ENCODE measurements at places on chromosomes 3 and 15.
A peak's percentile ranks its signal among the peaks of the same experiment; 100 is the strongest.

- DNase-seq, result no peak
Observed at GRCh38 chr3:57928511-57928910, 79.7 kb upstream of the FLNB start.

GRCh38 chr3:178140531-178141304, 395.5 kb upstream of the KCNMB2 start:
- no peak for DNase-seq

- DNase-seq, result no peak
Observed at GRCh38 chr3:14253707-14254382, 75.2 kb downstream of the LSM3 start.

GRCh38 chr3:81443457-81443782, 318.0 kb downstream of the GBE1 start:
- DNase-seq, result no peak

GRCh38 chr3:179402963-179403362, 48.3 kb downstream of the GNB4 start:
- no peak for DNase-seq

GRCh38 chr3:106170636-106171035, 301.8 kb upstream of the CBLB start:
- DNase-seq, result no peak

DNA sequence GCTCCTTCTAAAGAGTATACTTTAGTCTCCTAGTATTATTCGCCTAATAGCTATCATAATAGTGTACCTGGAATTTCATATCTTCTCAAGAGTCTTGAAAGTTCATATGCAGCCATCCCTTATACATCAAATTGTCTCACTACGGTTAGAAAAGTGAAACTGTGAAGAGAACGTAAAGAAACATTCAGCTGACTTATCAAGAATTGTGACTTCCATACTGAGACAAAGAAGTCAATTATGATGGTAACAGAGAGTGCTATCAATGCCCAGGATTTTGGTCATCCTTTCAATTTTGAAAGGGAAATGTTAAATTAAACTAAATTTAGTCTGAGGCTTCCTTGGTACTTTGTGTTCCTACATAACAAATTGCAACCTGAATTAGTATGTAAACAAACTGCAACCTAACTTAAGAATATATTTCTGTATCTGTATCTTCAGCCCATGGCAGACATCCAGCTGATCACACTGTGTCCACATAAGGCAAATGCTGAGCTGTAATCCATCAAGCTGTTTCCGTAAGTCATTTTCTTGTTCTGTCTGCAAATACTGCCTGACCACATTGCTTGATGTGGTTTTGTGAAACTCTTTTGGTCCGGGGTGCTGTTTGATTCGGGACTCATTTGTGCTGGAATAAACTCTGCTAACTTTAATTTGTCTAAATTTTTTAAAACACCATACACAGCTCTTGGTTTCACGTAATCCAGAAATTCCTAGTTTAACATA, 469.6 kb downstream of the SI start:
- DNase-seq, result peak; percentile 16

- peak; percentile 61 for DNase-seq
Observed at GRCh38 chr15:52010633-52011595, 8.1 kb upstream of the MAPK6 start.

DNA sequence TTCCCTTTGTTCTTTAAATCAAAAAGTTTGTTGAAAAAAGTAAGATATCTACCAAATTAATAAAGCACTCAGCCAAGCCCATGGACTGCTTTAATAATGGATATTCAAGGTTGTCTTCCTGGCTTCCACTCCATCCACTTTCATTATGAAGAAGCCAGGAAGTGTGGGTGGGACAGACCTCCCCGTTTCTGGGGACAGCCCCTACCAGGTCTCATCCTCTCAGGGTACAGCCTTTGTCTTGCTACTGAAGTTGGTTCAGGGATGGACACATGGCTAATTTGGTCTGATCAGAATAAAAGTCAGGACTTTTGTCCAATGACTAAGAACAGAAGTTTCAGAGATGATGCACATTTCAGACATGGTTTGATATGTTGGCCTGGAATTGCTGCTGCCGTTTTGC, 32.6 kb downstream of the CCNB2 start:
- no peak for DNase-seq

GRCh38 chr3:67524046-67524445, 130.4 kb downstream of the SUCLG2 start:
- no peak for DNase-seq

DNA sequence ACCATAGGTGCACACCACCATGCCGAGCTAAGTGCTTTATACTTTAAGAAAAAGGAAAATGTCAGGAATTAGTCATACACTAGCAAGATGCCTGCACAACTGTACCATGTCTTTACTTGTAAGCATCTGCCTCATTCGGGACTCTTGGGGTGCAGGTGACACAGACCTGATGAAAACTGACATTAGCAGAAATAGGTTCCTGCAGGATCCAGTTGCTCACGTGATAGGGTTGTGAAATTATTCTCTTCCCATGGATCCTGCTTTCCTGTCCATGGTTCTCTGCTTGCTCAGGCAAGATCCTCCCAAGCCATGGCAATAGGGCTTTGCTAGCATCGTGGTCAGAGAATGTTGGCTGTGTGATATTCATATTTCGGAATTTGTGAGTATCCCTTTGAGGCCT, 10.2 kb upstream of the LHFPL4 start:
- DNase-seq, result no peak

DNA sequence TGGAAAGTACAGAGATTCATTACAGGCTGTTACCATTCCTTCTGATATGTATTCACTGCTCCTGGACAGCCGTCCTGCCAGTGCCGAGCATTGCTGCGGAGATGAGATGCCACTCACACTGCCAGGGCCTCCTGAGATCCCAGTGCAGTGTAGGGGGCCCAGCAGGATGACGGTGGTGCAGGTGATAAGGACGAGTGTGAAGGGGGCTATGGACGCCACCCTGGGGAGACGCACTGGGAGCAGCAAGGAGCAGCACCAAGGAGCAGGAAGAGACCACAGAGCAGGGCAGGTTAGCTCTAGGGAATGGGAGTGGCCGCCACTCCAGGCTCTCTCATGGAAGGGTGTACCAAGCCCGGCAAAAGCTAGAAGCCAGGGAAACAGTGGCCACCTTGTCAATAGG, 4.0 kb upstream of the KLF15 start:
- DNase-seq, result no peak

- no peak for DNase-seq
Observed at GRCh38 chr3:195405651-195406050, 37.2 kb downstream of the ACAP2 start.

- no peak for DNase-seq
Observed at GRCh38 chr3:66052721-66053549, 14.2 kb upstream of the MAGI1 start.

DNA sequence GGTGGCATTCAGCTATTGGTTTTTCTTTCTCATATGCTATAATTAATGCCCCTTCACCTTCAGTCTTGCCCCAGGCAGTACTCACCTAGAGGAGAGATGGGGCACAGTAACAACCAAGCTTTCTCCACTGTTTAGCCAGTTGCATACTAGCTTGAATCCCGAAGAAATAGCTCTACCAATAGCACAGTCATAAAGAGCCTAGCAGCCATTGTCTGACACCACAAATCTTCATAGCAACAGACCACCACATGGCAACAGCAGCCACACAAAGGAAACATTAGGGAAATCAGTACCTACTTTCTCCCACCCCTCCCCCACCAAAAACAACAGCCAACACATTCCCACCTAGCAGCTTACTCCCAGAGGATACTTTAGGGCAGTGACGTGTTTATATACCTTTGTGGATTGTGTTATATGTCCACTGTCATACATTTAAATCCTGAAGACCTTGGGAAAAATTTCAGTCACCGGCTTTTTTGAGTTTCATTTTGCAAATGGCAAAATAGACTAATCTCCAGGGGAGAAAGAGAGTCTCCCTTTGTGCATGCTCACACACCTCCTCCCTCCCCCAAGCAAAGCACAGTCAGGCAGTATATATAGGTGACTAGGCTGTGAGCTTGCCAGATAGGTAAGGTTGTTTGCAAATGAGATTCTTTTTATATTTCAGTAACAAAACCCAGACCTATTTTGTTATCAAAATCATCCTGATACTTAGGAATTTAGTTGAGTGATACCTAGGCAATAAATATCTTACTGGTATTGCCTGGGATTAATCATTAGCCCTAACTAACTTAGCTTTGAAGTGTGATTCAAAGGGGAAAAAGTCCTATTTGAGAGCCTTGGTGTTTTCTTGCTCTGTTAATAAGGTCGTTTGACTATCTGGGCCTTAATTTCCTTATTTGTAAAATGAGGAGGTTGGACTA, 140.6 kb downstream of the RBPMS2 start:
- peak; percentile 32 for DNase-seq

DNA sequence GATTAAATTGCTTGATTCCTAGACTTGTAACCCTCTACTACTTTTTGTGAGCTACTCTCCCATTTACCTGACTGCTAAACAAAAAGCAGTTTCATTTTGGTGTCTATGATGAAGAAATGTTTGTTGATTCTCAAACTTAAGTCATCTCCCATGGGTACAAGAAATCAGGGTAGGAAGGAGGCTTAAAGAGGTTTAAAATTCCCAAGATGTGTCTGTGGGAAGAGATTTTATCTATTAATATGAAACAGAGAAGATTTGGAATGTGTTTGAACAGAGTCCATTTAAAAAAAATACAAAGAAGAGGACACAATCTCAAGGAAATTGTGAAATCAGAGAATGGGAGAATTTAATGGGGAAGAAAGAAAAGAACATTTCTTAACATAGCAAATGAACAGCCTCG, 14.8 kb downstream of the P3H2 start:
- no peak for DNase-seq

DNA sequence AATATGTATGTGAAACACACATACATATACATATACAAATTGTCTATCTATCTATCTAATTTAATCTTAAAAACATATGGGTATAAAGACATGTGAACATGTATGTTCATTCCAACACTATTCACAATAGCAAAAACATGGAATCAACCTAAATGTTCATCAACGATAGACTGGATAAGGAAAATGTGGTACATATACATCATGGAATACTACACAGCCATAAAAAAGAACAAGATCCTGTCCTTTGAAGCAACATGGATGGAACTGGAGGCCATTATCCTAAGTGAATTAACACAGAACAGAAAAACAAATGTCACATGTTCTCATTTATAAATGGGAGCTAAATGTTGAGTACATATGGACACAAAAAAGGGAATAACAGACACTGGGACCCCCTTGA, 5.8 kb downstream of the CCR9 start:
- no peak for DNase-seq

DNA sequence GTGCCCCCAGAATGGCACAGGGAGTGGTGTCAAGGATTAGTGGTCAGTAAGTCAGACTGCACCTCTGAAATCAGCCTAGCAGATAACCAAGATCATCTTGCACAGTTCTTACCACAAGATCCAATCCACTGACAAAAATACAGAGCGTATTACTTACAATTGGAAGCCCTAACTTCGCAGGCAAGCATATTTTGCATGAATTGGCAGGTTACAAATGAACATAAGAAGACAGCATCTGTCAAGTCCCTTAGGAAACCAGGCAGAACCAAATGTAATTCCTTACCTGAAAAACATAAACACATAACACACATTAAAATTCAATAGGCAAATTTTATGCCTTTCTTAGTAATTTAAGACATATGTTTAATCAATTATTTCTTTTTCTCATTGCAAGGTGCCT, 293.4 kb downstream of the MAGI1 start:
- no peak for DNase-seq

- DNase-seq, result no peak
Observed at GRCh38 chr3:46866720-46867549, 3.7 kb upstream of the MYL3 start.

DNA sequence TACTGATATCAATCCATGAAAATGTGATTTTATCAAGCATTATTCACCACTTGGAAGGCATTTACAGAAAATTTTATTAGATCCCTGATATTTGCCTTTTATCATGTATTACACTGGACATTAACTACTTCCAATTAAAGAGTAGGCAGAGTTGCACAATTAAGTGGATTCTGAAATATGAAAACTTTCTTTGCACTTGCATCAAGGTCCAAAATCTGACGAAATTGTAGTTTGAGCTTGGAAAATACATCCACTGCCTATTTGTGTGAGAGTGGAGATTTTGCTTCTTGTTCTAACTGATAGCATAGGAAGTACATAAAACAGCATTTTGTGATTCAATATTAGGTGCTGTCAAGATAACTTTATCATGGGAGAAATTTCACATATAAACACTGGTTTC, 49.6 kb upstream of the SLC12A8 start:
- no peak for DNase-seq

GRCh38 chr3:6771171-6771570, 89.7 kb upstream of the GRM7 start:
- no peak for DNase-seq

DNA sequence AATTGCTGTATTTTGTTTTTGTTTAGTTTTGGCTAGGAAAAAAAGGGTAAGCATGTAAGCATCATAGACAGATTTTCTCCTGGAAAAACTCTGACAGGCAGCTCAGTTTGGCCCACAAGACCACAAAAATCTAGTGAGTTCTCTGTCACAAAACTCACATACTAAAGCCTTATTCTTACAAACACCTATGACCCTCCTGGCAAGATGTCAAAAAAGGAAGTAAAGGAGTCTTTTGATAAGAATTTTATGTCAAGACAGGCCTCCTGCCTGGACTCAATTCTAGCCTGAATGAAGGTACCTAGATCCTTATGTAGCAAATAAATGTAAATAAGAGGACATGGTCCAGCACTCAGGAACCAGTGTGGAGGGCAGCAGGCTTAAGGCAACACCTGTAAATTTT, 668.3 kb upstream of the ZNF385D start:
- DNase-seq, result no peak

DNA sequence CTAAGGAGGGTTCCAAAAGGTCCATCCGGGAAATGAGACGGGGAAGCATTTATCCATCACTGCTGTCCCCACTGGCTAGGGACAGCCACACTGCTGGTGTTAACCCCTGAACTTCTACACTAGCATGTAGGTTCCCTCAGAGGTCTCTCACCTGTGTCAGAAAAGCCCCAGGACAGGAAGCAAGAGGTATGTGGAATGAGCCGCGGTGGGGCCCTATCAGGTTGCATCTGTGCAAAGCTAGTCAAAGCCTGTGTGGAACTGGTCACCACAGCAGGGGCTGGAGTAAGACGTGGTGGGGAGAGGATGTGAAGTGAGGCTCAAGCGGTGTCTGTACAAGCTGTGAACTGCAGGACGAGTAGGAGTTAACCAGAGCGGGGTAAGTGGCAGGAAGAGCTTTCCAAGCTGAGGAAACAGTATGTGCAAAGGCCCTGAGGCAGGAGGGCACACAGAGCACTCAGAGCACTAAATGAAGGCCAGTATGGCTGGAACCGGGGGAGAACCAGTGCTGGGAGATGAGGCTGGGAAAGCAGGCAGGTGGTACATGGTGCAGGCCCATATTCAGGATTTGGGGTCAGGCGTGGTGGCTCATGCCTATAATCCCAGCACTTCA, 57.8 kb downstream of the MEGF11 start:
- DNase-seq, result no peak

GRCh38 chr3:122104515-122105194, 49.5 kb downstream of the CD86 start:
- DNase-seq, result no peak

DNA sequence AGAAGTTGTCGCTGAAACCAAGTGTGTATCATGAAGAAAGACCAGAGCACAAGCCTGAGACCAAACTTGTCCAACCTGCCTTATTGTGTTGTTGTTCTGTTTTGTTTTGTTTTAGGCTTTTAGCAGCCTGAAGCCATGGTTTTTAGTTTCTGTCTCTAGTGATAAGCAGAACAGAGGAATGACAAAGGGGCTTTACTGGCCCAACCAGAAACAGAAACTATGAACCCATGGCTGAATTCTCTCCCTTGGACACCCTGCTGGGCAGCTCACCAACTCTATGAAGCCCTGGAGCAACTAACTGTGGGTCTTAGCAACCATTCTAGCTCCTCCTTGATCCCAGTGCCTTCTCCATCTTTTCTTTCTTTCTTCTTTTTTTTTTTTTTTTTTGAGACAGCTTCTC, 30.3 kb downstream of the HCLS1 start:
- no peak for DNase-seq

Data from astrocyte of the cerebellum (primary cell).